ENCODE measurements at places on chromosomes 12 and 14.
A peak's percentile ranks its signal among the peaks of the same experiment; 100 is the strongest.

- no peak for DNase-seq
Observed at GRCh38 chr12:124188084-124188483, 106.8 kb upstream of the RFLNA start.

- DNase-seq, result no peak
Observed at GRCh38 chr12:131230340-131231031, 276.8 kb downstream of the ADGRD1 start.

- DNase-seq, result no peak
Observed at GRCh38 chr14:33184587-33184986, 245.9 kb downstream of the NPAS3 start.

- no peak for DNase-seq
Observed at GRCh38 chr12:52585946-52586345, 12.3 kb upstream of the KRT74 start.

GRCh38 chr12:72815421-72815820 is 543.3 kb downstream of the TRHDE start:
- DNase-seq, result no peak

GRCh38 chr14:69408331-69408960 is 10.0 kb downstream of the SLC39A9 start:
- no peak for DNase-seq

DNA sequence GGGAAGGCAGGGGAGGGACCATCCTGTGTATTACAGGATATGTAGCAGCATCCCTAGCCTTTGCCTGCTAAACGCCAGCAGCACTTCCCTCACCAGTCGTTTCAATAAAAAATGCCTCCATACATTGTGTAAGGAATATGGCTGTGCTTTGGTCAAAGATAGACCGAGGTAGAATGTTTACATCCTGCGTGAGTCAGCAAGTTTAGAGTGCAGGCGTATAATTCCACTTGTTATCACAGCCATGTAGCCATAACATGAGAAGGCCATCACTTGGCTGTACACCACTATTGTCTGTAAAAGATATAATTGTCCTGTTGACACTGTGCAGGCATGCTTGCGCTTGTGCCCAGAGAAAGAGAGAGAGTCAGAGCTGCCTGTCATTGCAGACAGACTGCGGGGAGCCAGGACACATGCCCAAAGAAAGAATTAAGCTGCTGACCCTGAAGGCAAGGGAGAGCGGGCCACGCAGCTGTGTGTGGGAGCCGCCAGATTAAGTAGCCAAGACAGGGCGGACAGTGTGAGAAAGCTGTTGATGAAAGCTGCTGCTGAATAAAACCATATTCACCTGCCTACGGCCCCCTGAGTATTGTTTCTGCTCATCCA is 68.4 kb downstream of the CRACR2A start:
- DNase-seq, result no peak

DNA sequence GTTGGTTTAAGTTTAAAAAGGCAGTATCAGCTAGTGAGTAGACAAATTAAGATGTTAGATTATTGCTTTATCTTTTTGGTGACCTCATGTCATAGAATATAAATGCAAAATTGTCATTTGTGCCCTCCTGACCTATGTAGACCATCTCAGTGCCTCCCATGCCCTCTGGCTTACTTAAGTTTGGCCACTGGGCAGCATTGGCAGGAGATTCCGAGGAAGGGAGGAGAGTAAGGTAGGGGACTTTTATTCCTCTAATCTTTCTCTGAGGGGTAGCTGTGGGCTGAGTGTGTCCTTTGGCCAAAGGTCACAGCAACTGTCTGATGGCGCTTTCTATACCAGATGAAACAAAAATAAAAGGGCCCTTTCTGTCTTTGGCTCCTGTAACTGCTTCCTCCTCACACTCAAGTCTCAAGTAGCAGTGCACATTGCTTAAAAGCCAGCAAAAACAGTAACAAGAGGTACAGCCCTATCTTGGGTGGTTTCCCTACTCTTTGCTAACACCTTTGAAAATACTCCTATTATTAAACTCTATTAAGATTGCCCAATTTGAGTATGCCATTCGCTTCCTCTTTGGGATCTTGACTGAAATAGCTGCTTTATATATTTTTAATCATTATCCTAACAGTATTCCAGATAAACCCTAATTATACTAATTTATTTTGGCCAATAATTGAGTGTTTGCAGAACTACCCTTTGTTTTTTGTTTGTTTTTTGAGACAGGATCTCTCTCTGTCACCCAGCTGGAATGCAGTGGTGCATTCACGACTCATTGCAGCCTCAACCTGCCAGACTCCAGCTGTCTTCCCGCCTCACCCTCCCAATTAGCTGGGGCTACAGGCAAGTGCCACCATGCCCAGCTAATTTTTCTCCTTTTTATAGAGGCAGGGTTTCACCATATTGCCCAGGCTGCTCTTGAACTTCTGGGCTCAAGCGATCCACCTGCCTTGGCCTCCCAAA is 56.5 kb upstream of the KCNH3 start:
- DNase-seq, result no peak

DNA sequence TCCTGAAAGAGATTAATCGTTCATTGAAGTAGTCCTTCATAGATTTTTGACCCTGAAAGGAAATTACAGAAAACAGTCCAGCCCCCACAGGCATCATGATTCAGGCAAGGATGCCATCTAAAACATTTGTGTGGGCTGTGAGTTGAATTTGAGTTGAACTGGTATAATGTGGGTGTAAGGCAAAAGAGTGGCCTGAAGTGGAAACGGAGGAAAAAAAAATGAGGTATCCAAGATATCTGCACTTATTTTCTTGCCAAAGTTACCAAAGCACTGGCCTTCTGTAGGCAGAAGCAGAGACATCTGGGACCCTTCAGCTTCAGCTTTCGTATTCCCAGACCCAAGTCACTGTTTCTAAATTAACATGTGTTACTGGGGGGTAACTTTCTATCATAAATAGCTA is 105.1 kb upstream of the DIO2 start:
- no peak for DNase-seq

DNA sequence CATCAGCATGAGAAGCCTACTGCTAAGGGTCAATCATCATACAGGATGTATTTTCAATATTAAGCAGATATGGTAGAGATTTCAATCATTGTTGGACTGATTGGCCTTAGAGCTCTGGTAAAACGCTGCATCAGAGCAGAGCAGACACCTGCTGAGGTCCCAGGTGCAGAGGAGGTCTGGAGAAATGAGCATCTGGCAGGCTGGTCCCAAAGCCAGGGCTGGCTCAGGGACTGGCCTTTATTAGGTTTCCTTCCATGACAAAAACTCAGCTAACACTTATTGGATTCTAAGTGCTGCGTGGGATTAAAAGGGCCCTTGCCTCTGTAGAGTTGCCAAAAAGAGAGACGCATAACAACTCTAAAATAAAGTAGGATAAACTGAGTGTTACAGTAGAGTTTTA is 29.7 kb downstream of the AKAP6 start:
- no peak for DNase-seq

DNA sequence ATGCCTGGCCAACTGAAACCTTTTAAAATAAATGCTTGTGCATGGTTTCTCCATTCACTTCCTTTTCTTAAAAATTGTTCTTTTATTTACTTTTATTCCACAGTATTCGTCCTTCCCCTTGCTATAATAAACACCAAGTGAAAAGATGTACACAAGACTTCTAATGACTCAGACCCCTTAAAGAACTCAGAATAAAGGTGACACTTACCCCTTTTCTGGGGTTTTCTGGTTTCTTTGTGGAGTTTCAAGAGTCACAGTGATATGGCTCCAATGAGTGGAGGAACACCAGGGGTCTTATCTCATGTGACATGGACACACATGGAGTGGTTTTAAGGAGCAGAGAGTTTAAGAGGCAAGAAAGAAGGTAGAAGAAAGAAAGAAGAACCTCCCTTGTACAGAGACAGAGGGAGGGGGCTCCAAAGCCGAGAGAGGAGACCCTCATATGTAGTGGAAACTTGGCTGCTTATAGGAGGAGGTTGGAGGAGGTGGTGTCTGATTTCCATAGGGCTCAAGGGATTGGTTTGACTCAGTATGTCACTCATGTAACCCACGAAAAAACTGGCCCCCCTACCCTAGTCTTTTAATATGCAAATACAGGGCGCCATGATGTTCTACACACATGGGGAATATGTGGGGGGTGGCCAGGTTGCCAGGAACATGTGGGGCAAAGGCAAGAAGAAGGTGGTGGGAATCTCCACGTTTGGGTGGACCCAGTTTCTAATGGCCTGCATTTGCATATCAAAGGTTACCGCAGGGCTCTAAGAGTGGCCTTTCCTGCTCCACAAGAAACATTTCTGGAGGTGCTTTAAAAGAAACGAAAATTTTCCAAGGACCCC is 22.1 kb upstream of the CD69 start:
- no peak for DNase-seq

GRCh38 chr12:21773263-21773741 is 1.2 kb downstream of the KCNJ8 start:
- no peak for DNase-seq

GRCh38 chr12:3998397-3998796 is 125.2 kb upstream of the PARP11 start:
- DNase-seq, result no peak

DNA sequence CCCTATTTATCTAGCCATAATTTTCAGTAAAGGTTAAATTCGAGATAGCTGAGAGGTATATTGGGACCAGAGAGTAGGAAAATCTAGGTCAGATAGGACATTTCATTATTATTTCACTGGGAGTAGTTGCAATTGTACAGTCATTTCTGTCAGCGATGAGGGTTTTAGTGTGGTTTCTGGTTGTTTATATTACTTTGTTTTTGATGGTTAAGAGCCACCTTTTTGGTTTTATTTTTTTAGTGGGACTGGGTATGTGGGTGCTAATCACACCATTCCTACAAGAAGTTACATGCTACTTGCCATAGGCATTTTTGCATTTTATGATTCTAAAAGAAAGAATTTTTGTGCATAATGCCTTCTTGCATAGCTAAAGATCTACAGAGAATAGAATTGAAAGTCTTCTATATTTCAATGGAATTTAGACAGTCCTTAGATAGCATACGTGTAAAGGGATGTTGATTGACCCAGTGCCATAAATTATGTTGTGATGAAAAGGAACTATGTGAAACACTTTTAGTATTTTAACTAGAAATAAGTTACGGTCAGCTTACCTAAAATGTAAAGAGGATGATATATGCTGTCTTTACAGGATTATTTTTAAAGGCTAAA is 85.2 kb downstream of the KTN1 start:
- DNase-seq, result no peak

DNA sequence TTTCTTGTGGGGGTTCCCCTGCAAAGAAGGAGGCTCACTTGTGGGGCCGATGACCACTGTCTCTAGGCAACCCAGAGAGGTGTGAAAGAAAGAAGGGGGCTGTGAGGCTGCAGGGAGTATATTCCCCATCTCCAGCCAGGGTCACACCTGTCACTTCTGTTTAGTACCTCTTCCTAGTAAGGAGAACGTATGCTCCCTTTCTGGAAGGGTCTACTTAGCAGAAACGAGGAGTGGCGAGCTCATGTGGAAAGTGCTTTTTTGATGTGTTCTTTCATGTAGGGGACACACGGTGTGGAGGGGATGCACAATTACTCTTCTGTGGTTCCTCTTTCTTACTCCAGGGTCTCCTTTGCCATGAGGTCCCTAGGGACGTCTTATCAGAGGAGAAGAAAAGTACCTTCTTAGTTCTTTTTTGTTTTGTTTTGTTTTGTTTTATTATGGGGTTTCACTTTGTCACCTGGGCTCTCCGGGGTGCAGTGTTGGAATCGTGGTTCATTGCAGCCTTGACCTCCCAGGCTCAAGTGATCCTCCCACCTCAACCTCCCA is 58.3 kb downstream of the PRKCH start:
- DNase-seq, result no peak

GRCh38 chr12:70243510-70244371 is 508 bp downstream of the CNOT2 start:
- peak; percentile 50 for DNase-seq

- DNase-seq, result no peak
Observed at GRCh38 chr14:51219473-51220448, 20.3 kb upstream of the TMX1 start.

- DNase-seq, result no peak
Observed at GRCh38 chr14:73526036-73526984, 10.6 kb upstream of the ACOT1 start.

DNA sequence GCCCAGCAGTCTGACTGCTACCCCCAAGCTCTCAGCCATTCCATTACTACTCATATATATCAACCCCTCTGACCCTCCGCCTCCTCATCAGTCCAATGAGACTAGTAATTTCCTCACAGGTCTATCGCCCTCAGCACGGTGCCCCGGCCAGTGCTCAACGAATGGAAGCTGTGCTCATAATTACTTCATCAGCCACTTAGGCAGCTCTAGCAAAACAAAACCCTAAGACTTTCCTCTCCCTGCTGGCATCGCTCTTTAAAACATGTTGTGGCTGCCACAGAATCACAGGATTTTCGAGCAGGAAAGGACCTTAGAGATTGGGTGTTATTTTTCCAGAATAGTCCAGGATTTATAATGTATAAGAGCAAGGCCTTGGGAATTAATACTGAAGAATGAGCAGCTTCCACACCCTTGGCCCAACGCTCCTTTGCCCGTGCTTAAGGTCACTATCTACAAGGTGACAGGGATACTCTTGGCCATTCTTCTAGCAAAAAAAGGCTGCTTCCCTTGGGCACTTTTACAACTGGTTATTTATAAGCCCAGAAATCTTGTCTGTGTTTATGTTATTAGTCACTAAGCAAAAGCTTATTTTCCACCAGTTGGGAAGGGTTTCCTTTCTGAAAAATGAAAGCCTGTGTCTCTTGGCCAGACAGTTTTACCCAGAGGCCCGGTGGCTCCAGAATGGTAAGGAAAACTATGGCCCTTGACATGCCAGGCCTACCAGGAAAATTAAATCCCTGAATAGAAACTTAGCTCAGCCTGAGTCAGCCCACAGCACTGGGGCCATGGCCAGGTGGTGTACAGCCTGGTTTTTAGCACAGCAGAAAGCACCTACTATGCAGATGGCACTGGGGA is 47.9 kb downstream of the NUAK1 start:
- no peak for DNase-seq

DNA sequence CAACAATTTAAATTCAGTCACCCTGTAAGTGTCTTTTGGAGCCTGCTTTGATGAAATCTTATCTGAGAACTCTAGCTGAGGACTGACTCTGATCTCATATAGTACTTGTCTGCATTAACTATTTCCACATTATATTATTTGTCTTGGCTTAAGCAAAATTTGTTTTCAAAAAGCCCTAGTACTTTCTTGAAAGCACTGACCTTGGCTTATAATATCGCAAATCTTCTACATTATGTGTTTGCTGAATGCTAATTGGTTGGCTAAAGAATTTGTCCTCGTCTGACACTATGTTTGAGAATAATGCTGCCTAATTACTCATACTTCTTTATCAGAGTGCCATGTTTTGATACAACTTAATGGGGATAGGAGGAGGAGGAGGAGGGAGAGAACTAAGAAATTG is 46.9 kb upstream of the FLRT2 start:
- no peak for DNase-seq

- DNase-seq, result no peak
Observed at GRCh38 chr12:102479099-102479885, 1.1 kb downstream of the IGF1 start.

- no peak for DNase-seq
Observed at GRCh38 chr12:123845881-123846280, 83.8 kb downstream of the DNAH10 start.

- DNase-seq, result no peak
Observed at GRCh38 chr12:72836194-72836593, 564.0 kb downstream of the TRHDE start.

- no peak for DNase-seq
Observed at GRCh38 chr12:64256166-64256800, 34.2 kb upstream of the KICS2 start.

Measured in stimulated activated CD4-positive, alpha-beta T cell treated with anti-CD3 and anti-CD28 coated beads, Interleukin-1b, Interleukin-23, amount 100 ng/mL, for 24 hours (primary cell).